DND-41 (cell line): ENCODE measurements at places on chromosomes 16 and 17.
A peak's percentile ranks its signal among the peaks of the same experiment; 100 is the strongest.

GRCh38 chr17:78131172-78132083, 857 bp downstream of the TMC8 start:
- DNase-seq, result peak; percentile 53

DNA sequence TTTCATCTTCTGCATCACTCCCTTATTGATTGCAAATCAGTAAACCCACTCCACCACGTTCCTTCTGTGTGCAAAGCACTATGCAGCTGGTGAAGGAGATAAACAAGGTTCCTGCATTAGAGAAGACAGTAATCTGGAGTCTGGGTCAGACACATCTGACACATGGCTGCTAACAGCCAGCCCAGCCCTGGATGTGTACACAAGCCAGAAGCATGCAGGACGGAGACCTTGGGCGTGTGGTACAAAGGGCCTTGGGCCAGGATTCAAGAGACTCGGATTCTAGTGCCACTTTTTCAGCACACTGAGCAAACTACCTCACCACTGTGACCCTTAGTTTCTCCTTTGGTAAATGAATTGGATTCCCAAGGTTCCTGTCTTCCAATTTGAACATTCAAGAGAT, 86.6 kb upstream of the DNAH9 start:
- DNase-seq, result no peak

- no peak for DNase-seq
These were observed 294.7 kb downstream of the IRF8 start for GRCh38 chr16:86193528-86194193.

DNA sequence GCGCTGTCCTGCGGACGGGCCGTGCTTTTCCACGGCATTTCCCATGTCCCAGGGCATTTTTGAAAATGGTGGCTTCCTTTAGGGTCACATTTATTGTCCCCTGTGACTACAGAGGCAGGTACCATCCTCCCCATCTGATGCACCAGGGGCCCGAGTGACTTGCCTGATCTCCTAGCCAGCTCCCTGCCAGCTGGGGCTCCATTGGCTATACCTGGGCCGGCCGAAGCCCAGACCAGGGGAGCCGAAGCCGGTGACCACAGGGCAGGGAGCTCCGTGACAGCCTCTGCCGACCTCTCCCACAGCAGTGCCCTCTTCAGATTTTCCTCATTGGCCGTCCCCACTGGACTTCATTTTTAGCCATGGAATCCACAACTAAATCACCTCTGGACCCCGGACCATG, 170.6 kb downstream of the RBFOX3 start:
- no peak for DNase-seq

DNA sequence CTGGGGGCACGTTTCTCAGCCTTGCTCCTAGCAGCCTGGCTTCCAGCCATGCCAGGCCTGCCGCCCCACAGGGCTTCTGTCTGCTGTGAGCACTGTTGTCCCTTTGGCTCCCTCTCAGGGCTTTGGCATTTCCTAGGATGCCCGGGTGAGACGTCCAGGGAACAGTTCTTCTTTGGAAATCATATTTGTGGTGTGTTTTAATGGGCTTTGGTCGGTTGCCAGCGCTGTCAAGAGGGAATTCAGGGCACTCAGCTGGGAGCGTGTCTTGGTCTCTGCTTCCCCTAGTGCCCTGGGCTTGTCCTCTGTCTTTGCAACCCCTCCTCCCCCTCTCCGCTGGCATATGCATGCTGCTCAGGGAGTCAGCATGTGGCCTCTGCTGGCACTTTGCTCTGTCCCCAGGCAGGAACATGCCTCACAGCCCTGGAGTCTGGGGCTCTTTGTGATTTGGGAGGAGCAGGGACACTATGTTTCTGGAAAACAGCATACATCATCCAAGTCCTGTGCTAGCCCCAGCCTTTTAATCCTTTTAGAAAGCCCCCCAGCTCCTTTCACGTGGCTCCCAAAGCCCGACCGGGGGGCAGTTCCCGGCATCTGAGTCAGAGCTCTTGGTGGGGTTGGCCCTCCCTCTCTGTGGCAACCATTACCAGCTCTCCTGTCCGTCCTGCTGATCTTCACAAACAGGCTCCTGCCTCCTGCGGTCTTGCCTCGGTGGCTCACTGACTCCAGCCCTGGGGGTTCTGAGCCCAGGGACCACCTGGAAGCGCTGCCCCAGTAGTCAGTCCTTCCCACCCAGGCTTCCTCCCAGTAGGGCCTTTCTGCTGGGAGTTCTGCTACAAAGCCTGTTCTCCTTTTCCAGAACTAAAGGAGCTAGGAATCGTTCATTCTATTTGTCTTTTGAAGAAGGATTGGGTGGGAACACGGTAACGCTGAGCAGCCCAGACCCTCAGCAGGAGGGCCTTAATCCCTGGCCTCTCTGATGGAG, 26.7 kb downstream of the SAP30BP start:
- DNase-seq, result no peak

DNA sequence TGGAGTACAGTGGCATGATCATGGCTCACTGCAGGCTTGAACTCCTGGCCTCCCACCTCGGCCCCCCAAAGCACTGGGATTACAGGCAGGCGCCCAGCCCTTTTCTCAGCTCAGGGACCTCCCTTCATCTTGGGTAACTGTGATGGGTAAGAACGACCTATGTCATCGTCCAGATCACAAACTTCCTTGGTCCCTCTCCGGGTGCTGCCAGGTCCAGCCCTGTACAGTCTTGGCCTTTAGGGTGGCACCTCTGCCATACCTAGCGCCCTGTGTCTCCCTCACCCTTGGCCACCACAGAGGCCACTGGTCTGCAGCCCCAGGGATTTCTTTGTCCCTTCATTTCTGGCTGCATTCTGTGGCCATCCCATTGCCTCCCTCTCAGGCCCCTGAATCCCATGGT, 29.7 kb upstream of the ZFP90 start:
- no peak for DNase-seq

- no peak for DNase-seq
These were observed 88.2 kb upstream of the NOG start for GRCh38 chr17:56505154-56505756.

- DNase-seq, result no peak
These were observed 51.6 kb downstream of the KANSL1 start for GRCh38 chr17:46141645-46142044.

DNA sequence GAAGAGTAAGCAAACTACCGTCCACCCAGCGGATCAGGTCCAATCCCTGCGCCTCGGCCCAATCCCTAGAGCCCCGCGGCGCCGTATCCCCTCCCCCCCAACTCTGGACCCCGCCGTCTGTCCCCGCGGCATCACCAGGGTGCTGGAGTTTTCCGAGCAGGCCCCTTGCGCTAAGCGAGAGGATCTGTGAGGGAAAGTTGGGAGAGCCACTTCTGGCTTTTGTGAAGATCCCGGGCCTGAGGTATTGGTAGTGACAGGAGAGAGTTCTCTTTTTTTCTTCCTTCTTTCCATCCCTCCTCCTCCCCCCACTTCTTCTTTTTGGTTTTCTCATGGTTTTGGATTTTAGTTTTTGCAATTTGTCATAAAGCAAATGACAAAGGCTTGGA, 3.5 kb upstream of the DLX4 start:
- DNase-seq, result no peak

DNA sequence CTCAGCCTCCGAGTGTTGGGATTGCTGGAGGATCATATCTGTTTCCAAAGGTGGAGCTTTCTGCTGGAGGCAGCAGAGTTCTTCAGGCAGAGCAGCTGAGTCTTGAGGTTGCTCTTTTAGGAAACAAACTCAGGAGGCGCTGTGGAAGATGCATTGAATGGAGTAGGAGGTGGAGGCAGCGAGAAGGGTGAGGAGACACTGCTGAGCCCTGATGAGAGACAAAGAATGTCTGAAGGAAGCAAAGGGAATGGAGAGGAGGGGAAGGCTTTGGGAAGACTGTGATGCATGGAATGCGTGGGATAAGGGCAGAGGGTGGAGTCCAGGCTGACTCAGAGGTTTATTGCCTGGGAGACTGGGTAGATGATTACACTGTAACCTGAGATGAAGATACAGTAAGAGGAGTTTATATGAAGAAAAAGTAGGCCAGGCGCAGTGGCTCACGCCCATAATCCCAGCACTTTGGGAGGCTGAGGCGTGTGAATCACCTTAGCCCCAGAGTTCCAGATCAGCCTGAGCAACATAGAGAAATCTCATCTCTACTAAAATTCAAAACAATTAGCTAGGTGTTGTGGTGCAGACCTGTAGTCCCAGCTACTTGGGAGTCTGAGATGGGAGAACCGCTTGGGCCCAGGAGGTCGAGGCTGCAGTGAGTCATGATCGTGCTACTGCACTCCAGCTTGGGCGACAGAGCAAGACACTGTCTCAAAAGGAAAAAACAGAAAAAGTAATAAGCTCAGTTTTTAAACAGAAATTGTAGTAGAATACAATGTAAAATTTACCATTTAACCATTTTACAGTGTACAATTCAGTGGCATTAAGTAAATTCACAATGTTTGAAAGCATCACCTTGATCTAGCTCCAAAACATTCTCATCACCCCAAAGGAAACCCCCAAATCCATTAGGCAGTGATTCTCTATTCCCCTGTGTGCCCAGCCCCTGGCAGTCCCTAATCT, 17.8 kb upstream of the TMEM219 start:
- no peak for DNase-seq

DNA sequence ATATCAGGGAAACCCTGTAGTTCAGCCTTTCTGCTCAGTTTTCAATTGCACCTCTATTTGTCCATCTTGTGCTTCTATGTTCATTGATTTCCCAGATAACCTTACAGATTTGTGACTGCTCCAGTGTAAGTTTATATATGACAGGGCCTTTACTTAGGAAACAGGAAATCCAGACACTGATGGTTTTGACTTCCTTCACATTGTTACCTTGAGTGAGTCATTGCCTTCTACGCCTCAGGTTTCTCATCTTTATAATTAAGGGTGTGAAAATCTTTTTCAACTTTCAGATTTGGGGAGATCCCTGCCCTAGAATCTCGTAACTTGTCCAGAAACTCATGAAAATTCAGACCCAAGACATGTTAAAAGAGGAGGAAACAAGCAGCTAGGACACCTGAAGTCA, 342.4 kb upstream of the TBX2 start:
- no peak for DNase-seq

GRCh38 chr16:30903596-30903995, 7.2 kb downstream of the CTF1 start:
- DNase-seq, result peak; percentile 70

GRCh38 chr16:23391381-23392222, 61.4 kb downstream of the COG7 start:
- DNase-seq, result no peak

DNA sequence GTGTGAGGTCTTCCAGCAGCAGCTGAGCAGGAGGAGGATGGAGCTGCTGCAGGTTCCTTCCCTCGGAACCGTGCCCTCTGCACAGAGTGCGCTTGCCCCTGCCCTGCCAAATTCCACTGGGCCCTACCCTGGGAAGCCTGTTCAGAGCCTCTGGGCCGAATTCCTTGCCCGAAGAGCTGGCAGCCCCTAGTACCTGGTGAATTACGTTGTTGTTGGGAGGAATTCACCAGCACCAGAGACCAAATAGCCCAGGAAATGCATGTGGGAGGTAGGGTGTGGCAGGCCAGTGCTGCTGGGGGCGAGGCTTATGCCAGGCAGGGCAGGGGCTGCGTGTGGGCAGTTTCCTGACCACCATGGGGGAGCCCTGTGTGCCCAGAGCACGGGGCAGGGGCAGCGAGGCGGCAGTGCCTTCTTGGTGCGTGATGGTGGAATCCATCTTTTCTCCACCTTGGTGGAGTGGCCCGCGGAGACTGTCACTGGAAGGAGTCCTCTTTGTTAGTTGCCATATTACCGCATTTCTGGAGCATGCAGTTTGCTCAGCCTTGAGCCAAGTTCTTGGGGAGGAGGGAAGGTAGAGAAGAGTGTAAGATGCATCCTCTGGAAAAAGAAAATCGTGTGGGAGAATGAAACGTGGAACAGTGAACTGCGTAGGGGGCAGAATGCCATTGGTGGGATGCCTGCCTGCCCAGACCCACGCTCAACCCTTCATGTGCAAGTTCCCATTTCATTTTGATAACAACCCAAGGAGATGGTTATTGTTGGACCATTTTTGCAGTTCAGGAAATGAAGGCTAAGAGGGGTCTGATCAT, 2.3 kb downstream of the MRC2 start:
- DNase-seq, result no peak

- no peak for DNase-seq
These were observed 145.2 kb downstream of the SDK2 start for GRCh38 chr17:73498886-73499554.

GRCh38 chr16:84820771-84821170, 986 bp downstream of the CRISPLD2 start:
- no peak for DNase-seq

- DNase-seq, result no peak
These were observed at the start of gene CYB561 for GRCh38 chr17:63445954-63446752. TSS of gene CYB561 (minus strand) at chr17:63446306. CDS start at chr17:63437547, 8,759 bp downstream.

GRCh38 chr16:85568519-85568918, 44.6 kb upstream of the GSE1 start:
- no peak for DNase-seq

GRCh38 chr17:81397314-81398175, 2.3 kb downstream of the BAHCC1 start:
- peak; percentile 21 for DNase-seq

GRCh38 chr17:14060706-14061105, 8.6 kb upstream of the COX10 start:
- no peak for DNase-seq

DNA sequence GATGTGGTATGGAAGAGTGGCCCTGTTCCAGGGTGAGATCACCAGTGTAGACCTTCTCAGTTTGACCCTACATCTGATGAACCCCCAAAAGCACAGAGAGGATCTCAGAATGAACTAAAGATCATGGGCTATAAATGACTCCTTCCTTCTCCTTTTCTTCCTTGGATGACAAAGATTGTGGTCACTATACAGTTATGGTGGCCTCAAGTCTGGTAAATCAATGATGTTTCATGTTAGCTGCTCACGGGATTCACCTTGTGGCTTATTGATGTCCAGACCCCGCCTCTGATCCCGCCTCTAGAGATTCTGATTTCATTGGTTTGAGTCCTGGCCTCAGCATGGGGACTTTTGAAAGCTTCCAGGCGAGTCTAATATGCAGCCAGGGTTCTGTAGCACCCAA, 112.2 kb downstream of the PITPNC1 start:
- no peak for DNase-seq

DNA sequence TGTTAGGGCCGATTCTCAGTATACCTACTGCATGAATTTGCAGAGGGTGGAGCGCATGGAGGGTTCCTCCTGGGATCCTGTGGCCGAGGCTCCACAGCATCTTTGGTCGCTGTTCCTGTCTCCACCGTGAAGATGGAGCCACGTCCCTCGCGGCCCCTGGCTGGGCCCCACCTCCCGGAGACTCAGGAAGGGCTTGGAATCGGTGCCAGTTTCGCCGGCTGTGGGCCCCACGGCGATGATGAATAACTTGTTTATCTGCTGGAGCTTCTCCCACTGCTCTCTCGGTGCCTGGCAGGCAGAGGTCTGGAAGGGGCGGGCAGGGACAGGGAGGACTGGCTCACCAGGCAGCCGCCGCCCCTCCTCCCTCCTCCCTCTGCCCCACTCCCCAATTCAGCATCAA, 8.1 kb downstream of the SLC5A11 start:
- no peak for DNase-seq

- DNase-seq, result no peak
These were observed 16.2 kb upstream of the PSMD7 start for GRCh38 chr16:74280448-74280847.

- DNase-seq, result no peak
These were observed 162.0 kb downstream of the SDK2 start for GRCh38 chr17:73482251-73482716.

GRCh38 chr16:12447556-12447955, 356.1 kb downstream of the CPPED1 start:
- DNase-seq, result no peak

- no peak for DNase-seq
These were observed 22.9 kb downstream of the CLTC start for GRCh38 chr17:59642565-59642964.
